ENCODE measurements at places on chromosomes 2 and 18. TPM values are rescaled to one million over a fixed set of nuclear protein-coding genes. Genes with fewer than 3 reads are reported as not detected.

Gene RPE
- total RNA-seq = 61.6 TPM

- DNase-seq = no peak
Observed at GRCh38 chr18:35713545-35713944, 132.0 kb downstream of the GALNT1 start.

DNA sequence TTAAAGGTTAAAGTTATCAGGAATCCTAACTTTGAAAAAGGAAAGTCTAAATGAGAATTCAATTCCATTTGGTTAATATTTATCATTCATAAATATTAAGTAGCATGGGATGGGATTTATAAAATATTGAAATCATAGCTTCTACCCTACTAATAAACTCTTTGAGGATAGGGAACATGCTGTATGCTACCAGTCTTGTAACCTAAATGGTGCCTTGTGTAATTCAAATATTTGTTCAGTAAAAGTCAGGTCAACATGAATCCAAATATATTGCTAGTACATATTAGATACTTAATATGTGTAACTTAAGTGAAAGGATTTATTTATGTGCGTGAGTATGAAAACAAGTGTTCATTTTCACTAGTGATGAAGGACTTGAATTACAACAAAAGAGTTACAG is 94.1 kb downstream of the CAMKMT start:
- DNase-seq = no peak

- no peak for DNase-seq
Observed at GRCh38 chr2:150426315-150426714, 61.2 kb downstream of the RND3 start.

- DNase-seq = no peak
Observed at GRCh38 chr2:237857791-237858190, 1.6 kb upstream of the RAMP1 start.

GRCh38 chr2:117432746-117433145 is 381.7 kb upstream of the DDX18 start:
- no peak for DNase-seq
